ENCODE measurements at places on chromosomes 7 and 10.

- H3K27me3 ChIP-seq: no peaks in the 10 kb centered on the region
- no peak overlapping the region for H3K27ac ChIP-seq
- no peak overlapping the region for H3K4me3 ChIP-seq
- peak; percentile 54 for DNase-seq
- no peaks in the 10 kb centered on the region for H3K36me3 ChIP-seq
These were observed 43.7 kb downstream of the DNAJB9 start for GRCh38 chr7:108613147-108613948.

- no peak for DNase-seq
- H3K4me3 ChIP-seq: no peak overlapping the region
- H3K4me1 ChIP-seq: no peaks in the 10 kb centered on the region
- no peaks in the 10 kb centered on the region for H3K27me3 ChIP-seq
- H3K36me3 ChIP-seq: no peaks in the 10 kb centered on the region
These were observed 94.6 kb upstream of the FAM180A start for GRCh38 chr7:135843214-135843613.

DNA sequence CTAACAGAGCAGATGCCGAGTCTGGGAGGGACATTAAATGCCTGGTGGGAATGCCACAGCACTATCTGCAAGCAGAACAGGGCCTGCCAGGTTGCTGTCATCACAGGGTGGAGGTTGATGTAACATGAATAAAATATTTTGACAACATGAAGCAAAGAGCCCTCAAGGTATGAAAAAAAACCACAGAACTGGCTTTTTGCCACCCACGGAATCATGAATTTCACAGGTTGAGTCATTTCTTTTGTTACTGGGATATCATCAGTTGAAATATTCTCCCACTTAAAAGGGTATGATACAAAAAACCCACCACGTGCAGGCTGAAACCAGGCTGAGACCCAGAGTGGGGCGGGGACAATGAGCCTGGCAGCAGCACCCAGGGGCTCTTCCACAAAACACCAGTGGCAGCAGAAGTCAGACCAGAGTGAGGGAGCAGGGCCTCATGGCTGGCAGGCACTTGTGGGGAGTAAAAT is 220.1 kb downstream of the TNS3 start:
- no peaks in the 10 kb centered on the region for H3K4me1 ChIP-seq
- DNase-seq: no peak
- no peaks in the 10 kb centered on the region for H3K27me3 ChIP-seq
- H3K27ac ChIP-seq: no peak overlapping the region

DNA sequence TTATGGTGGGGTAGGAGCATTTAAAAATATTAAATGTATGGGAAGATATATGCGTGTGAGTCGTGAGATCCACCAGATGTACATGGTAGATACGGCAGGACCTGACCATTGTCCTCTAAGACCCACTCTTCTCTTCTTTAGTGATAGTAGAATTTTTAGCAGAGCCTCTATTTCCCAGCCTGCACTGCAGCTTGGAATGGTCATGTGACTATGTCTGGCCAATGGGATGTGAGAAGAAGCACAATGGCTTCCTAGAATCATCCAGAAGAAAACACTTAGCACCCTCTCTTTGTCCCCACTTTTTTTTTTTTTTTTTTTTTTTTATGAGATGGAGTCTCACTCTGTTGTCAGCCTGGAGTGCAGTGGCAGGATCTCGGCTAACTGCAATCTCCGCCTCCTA is 86.6 kb upstream of the CYTH3 start:
- no peaks in the 10 kb centered on the region for H3K27me3 ChIP-seq
- H3K4me1 ChIP-seq: no peaks in the 10 kb centered on the region
- no peak overlapping the region for H3K27ac ChIP-seq
- no peak for DNase-seq
- H3K4me3 ChIP-seq: no peak overlapping the region
- H3K36me3 ChIP-seq: no peaks in the 10 kb centered on the region

DNA sequence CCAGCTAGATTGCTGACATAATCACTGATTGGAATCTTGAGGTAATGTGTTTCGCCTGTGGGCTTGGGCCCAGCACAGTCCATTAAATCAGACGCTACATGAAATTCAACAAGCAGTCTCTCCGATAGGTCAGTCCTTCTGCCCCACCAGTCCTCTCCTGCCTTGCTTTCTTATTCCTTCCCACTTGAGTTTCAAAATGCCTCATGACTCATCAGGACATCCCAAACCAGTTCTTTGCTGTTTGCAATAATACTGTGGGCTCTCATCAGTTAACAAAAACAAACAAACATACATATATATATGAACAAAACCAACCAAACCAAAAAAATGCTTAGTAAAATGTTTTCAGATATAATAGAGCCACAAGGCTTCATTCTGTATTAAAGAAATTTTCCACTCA is 599.0 kb downstream of the SORCS1 start:
- H3K4me3 ChIP-seq: no peak overlapping the region
- H3K27me3 ChIP-seq: no peaks in the 10 kb centered on the region

GRCh38 chr7:77442636-77443035 is 26.5 kb upstream of the GSAP start:
- no peak overlapping the region for H3K27ac ChIP-seq
- no peaks in the 10 kb centered on the region for H3K27me3 ChIP-seq
- no peaks in the 10 kb centered on the region for H3K36me3 ChIP-seq
- peaks cover 5% of the 10 kb centered on the region for H3K4me1 ChIP-seq
- no peak overlapping the region for H3K4me3 ChIP-seq

DNA sequence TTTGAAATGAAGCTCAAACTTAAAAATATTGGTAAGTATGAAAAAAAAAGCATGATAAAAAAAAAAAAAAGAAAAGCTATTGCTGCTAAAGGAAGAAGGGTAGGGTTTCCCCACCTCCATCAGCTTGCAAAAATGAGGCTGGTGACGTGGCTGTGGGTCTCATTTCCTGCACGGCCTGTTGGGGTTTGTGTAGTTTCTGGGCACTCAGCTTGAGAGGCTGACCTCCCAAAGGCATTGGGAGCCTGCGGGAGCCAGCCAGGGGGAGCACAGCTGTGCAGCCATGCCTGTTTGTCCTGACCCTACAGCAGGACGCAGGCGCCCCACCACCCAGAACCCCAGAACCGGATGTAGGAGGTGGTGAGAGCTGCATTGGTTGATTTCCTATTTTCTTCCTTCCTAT is 48.8 kb upstream of the CARD11 start:
- H3K4me3 ChIP-seq: no peak overlapping the region
- no peak overlapping the region for H3K27ac ChIP-seq
- H3K36me3 ChIP-seq: no peaks in the 10 kb centered on the region
- peak; percentile 40 for DNase-seq

DNA sequence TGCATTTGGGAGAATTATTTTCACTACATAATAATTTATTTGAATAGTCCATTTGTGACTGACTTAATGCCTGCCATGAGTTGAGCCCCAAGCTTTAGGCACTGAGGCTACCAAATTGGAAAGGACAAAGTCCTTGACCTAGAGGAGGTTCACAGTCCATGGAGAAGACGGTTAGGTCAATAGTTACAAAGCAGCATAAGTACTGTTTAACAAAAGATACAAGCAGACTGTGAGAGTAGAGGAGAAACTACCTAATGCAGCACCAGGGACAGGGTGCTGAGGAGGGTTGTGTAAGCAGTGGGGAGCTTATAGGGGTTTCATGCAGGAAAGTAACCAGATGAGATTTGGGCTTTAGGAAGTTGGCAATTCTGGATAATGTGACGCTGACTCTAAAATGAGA is 139.2 kb downstream of the LCOR start:
- no peak for DNase-seq
- H3K4me1 ChIP-seq: peaks cover 2% of the 10 kb centered on the region
- no peaks in the 10 kb centered on the region for H3K27me3 ChIP-seq
- H3K27ac ChIP-seq: no peak overlapping the region
- H3K4me3 ChIP-seq: no peak overlapping the region

GRCh38 chr7:98852826-98853225 is 17.0 kb downstream of the TMEM130 start:
- no peaks in the 10 kb centered on the region for H3K36me3 ChIP-seq
- H3K27me3 ChIP-seq: no peaks in the 10 kb centered on the region
- no peak overlapping the region for H3K4me3 ChIP-seq

- H3K27ac ChIP-seq: no peak overlapping the region
- H3K27me3 ChIP-seq: no peaks in the 10 kb centered on the region
These were observed 10.7 kb upstream of the PANK1 start for GRCh38 chr10:89655722-89656121.

- no peak overlapping the region for H3K27ac ChIP-seq
- no peak overlapping the region for H3K4me3 ChIP-seq
- DNase-seq: no peak
- peaks cover 2% of the 10 kb centered on the region for H3K4me1 ChIP-seq
These were observed 153.4 kb downstream of the SGMS1 start for GRCh38 chr10:50470345-50470744.

DNA sequence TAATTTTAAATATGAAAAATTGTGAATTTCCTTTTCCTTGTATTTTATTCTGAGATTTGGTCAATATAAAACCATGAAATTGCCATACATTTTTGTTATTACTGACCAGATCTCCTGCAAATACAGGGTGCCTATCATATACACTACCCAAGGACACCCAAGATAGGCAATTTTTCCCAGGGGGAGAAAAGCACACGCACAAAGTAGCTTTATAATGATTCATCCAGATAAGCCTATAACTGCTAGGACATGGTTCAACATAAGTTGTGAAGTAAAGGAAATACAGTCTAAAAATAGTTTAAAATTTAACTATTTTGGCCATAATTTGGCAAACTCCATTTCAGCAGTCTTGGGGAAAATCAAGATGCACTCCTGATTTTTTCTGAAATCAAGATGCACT is 4.8 kb downstream of the RUFY2 start:
- H3K27me3 ChIP-seq: no peaks in the 10 kb centered on the region
- no peak for DNase-seq
- peaks cover 12% of the 10 kb centered on the region for H3K36me3 ChIP-seq
- no peaks in the 10 kb centered on the region for H3K4me1 ChIP-seq

GRCh38 chr7:40525764-40526163 is 391.0 kb downstream of the SUGCT start:
- no peaks in the 10 kb centered on the region for H3K36me3 ChIP-seq
- no peaks in the 10 kb centered on the region for H3K27me3 ChIP-seq
- H3K27ac ChIP-seq: no peak overlapping the region
- H3K4me1 ChIP-seq: peaks cover 2% of the 10 kb centered on the region
- DNase-seq: peak; percentile 62

DNA sequence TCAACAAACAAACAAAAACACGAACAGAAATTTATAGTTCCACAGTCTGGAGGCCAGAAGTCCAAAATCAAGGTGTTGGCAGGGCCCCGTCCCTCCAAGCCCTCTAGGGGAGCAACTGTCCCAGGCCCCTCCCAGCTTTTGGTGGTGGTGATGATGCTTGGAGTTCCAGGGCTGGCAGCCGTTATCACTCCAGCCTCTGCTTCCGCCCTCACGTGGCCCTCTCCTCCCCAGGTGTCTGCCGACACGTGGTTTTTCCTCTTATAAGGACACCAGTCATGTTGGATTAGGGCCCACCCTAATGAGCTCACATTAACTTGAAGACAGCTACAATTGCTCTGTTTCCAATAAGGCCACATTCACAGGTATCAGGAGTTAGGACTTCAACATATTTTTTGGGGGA is 49.7 kb downstream of the MICALL2 start:
- no peak overlapping the region for H3K27ac ChIP-seq
- H3K36me3 ChIP-seq: no peaks in the 10 kb centered on the region
- no peak for DNase-seq
- H3K27me3 ChIP-seq: peaks cover 52% of the 10 kb centered on the region

All from muscle of leg (tissue), 16 donors.